ENCODE measurements at places on chromosomes 2 and 18.

DNA sequence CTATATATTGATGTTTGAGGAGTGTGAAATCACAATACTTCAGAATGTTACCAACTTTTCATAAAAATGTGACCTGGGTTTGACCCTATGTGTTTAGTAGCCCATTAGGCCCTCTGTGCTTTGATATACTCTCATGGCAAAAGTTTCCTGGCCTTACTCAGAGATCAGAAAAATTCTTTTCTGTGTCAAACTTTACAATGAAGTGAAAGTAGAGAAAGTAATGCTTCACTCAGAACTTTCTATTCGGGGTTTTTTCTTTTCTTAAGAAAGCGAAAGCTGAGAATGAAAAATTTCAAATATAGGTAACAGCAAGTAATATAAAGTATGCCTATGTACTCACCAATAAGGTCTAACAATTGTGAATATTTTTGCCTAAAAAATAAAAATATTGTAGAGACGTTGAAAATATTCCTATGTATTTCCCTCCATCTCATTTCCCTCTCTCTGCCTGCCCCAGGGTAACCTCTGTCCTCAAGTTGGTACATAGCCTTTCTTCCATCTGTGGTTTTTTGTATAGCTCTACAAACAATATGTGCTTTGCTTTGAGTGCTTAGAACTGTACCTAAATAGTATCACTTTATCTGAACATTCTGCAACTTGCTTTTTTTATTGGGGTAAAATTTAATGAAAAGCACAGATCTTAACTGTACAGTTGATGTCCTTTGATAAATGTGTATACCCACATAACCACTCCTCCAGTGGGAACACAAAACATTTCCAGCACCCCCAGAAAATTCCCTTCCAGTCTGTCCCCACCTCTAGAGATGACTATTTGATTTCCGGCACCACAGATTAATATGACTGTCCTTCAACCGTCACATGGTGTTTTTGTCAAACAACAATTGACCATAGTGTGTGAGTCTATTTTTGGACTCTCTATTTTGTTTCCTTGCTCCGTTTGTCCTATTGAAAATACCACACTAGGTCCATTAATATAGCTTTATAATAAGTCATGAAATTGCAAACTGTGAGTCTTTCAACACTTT, 10.3 kb upstream of the ACKR3 start:
- DNase-seq = no peak

DNA sequence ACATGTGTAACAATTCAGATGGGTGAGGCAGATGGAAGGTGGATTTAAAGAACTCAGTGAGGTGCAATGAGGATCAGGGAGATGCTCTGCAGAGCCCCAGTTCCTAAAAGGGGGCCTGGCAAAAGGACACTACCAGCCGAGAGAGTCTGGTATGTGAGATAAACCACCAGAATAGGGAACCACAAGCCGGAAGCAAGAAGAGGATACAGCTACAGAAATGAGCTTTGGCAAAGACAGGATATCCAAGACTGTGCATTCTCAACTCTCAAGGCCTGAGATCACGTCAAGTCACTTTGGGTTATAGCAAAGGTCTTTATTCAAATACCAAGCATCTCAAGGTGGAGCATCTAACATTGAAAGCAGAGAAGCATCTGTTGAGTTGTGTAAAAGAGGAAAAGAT, 293.5 kb downstream of the ARHGAP15 start:
- DNase-seq = no peak

- DNase-seq = no peak
Observed at GRCh38 chr2:211086049-211086448, 529.6 kb downstream of the CPS1 start.

GRCh38 chr2:102422910-102423309, at the start of gene IL18RAP:
IL18RAP (plus strand) TSS chr2:102423160; CDS start chr2:102423278, 118 bp downstream.
- DNase-seq = no peak

- no peak for DNase-seq
Observed at GRCh38 chr2:10141736-10142639, 19.4 kb downstream of the RRM2 start.

GRCh38 chr2:20525041-20526035, 78.5 kb downstream of the RHOB start:
- no peak for DNase-seq

DNA sequence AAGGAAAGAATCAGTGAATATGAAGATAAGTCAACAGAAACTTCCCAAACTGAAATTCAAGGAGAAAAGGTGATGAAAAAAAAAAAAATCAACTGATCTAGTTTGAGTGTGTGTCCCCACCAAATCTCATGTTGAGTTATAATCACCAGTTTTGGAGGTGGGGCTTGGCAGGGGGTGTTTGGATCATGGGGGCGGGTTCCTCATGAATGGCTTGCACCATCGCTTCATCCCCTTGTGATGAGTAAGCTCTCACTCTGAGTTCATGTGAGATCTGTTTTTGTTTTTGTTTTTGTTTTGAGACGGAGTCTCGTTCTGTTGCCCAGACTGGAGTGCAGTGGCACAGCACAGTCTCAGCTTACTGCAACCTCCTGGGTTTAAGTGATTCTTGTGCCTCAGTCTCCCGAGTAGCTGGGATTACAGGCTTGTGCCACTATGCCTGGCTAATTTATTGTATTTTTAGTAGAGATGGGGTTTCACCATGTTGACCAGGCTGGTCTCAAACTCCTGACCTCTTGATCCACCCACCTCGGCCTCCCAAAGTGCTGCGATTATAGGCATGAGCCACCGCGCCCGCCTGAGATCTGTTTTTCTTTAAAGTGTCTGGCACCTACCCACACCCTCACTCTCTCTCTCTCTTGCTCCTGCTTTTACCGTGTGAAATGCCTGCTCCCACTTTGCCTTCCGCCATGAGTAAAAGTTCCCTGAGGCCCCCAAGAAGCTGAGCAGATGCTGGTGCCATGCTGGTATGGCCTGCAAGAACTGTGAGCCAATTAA, 4.0 kb upstream of the SLC66A2 start:
- DNase-seq = no peak
